ENCODE measurements at places on chromosomes 2 and 18.

DNA sequence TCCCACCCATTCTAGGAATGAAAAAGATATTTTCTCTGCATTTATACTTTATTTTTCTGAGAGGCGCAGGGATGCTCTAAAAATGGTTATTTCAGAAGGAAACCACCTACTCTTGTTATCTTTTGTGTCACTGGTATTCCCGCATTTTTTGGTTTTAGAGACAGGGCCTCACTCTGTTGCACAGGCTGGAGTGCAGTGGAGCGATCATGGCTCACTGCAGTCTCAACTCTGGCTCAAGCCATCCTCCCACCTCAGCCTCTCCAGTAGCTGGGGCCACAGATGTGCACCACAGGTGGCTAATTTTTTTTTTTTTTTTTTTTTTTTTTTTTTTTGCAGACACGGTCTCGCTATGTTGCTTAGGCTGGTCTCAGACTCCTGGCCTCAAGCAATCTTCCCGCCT lies 135.9 kb downstream of the NCK2 start:
- DNase-seq = no peak

DNA sequence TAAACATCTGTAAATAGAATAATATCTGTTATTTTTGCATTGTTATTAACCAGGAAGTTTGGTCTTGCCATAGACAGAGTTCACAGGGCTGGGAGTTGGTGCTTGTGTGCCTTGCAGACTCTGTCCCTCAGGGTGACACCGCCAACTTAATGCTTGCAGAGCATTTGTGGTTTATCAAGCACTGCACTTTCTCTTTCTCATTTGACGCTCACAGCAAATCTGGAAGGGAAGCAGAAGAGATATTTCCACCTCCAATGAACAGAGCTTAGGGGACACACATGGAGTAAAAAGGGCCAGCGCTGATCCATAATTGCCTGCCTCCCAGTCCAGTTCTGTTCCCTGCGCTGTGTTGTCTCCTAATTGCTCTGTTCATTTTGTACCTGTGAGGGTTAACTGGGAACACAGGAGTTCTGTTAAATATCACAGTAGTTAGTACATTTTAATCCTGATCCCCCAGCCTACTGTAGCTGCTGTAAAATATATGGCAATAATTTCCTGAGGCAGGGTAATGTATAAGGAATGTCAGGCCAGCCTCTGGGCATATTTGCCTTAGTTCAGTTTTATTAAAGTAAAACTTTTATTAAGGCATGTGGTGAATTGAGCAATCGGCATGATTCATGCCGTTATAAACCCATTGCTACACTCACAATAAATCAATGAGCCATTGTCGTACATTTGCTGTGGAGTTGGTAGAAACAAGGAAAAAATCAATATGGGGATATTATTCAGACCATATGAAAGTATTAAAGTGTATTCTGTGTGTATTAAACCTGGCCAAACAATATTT lies 182.5 kb upstream of the OSR1 start:
- peak; percentile 7 for DNase-seq

GRCh38 chr2:12163866-12164265 lies 417.4 kb downstream of the LPIN1 start:
- no peak for DNase-seq

DNA sequence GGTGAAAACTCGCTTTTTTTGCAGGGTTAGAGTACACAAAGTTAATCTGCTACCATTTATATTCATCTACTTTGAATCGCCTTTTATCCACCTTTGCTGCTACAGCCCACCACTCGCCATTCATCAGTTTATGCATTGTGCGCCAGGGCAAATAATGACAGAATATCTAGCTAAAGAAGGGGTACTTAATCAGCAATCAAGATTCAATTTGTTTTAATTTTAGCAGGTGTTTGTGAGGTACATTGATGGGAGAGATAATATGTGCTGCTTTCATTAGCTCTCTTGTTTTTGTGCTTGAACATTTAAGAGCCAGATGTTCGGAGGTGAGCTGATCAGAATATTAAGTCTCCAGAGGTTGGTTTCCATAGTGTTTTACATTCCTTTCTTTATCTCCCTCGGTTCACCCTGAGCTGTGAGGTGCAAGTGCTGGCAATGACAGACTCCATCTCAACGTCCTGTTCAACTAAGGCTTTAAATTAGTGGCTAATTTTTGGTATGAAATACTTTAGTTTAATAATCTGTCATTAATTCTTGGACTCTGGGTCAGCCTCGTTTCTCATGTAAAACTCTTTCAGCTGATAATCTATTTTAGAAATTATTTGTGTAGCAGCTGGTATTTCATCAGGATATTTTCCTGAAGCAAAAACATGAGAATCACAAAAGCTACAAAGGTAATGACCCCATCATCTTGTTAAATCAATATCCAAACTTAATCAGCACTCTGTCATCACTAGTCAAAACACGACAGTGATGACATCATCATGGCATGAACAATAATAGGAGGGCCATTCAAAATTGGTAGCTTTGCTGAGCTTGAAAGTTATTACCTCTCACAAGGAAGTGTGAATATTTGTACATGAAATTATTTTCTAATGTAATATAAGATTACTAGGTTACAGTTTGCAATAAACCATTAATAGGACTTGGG lies 479.9 kb upstream of the FANCL start:
- DNase-seq = no peak

GRCh38 chr2:109481196-109481555 lies 132.6 kb downstream of the SEPTIN10 start:
- no peak for DNase-seq

- DNase-seq = no peak
Observed at GRCh38 chr2:218368150-218368528, 11.5 kb downstream of the CATIP start.

DNA sequence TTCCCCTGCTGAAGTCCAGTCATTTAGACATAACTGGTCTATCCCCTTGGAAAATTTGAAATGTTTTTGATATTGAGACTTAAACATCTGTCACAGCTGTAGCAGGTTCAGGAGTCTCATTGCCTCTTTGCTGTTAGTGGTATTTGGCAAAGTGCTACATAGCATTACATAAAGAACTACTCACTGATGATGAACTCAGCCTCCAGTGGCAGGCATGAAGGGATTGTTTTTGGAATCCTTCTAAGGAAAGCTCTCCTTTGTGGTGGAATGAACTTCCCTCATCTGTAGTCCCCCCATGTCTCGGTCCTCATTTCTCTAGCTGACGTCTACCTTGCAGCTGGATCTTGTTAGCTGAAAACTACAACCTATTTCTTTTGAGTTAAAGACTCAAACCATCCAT lies 111.6 kb downstream of the TACR1 start:
- DNase-seq = no peak

- DNase-seq = no peak
Observed at GRCh38 chr2:6992794-6993228, 75.6 kb downstream of the RNF144A start.

DNA sequence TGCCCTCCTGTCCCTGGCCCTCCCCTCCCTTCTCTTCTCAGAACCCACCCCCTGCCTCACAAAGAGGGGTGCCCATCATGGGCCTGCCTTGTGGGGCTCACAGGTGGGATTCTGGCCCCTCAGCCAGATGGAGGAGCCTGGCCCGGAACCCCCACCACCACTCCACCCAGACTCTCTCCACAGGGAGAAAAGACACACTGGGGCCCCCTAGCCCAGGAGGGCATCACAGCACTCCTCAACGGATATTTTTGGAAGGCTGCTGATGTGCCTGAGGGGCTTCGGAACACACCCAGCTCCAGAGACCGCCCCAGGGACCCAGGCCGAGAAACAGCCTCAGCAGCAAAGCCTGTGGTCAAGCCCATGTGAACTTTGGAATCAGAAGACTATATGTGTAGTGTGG lies 9.9 kb downstream of the KCNIP3 start:
- DNase-seq = no peak

DNA sequence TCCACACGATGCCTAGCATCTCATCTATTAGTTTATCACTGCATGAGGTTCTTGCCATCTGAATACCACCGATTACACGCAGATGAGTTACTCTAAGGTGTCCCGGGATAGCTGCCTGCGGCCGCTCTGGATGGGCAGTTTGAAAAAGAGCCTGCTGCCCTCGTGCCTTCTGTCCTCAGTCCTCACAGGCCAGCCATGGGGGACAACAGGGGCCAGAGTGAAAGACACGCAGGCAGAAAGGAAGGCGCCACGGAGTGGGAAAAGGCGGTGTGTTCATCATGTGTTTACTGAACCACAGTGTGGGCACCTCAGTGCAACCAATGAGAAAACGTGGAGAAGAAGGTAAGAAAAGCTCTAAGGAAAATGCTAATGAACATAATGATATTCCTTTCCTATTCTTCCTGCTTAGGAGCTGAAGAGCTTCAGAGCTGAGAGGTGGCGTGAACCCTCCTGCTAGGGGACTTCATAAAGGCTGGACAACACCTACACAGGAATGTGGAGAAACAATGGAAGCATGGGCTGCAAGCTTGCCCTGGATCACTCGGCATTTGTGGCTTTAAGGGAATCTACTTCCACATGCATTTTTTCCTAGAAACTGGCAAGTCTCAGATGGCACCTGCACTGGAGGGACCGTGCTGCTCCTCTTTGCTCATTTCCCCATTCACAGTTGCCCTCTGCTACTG lies 50.9 kb downstream of the CABYR start:
- no peak for DNase-seq

GRCh38 chr2:64677530-64677929 lies 23.8 kb upstream of the SERTAD2 start:
- DNase-seq = no peak

- DNase-seq = no peak
Observed at GRCh38 chr2:240879105-240879504, 10.5 kb downstream of the AGXT start.

DNA sequence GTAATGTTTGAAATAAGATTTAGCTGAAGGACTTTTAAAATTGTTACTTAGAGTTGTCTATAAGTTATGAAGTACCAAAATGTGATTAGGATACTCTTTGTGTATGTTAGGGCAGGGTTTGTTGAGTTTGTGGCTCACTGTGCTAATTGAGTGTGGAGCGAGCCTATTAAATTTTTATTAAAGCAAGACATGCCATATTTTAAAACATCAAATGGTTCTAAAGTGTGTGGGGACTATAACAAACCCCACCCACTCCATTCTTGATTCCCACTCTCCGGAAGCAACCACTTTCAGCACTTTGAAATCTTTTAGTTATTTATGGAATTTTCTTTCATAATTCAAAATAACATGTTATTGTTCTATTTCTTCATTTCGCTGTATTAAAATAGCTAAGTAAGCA lies 1.8 kb downstream of the HNMT start:
- no peak for DNase-seq

Measured in DND-41 (cell line).